CD4-positive, alpha-beta T cell treated with Interleukin-10 for 1 hour (primary cell): ENCODE measurements at places on chromosomes 7 and 10.
A peak's percentile ranks its signal among the peaks of the same experiment; 100 is the strongest.

DNA sequence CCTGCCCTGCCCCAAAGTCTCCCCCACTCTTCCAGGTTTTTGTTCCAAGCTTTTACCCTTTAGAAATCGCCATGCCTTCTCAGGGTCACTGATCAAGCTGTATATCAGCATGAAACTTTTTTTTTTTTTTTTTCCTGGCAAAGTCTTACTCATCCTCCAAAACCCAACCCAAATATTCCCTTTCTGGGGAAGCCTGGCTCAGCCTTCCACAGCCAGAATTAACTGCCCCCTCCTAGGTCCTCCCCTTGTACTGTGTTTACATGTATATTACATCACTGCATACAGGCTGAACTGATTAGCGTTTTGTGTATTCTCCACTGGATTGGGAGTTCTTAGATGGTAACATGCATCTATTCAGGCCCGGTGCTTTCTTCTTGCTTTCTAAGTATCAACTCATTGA lies 4.6 kb upstream of the NOBOX start:
- no peak for DNase-seq

- DNase-seq: no peak
Observed at GRCh38 chr10:14660831-14661230, 113.9 kb downstream of the FAM107B start.

- no peak for DNase-seq
Observed at GRCh38 chr10:133401500-133401899, 7.5 kb downstream of the MTG1 start.

DNA sequence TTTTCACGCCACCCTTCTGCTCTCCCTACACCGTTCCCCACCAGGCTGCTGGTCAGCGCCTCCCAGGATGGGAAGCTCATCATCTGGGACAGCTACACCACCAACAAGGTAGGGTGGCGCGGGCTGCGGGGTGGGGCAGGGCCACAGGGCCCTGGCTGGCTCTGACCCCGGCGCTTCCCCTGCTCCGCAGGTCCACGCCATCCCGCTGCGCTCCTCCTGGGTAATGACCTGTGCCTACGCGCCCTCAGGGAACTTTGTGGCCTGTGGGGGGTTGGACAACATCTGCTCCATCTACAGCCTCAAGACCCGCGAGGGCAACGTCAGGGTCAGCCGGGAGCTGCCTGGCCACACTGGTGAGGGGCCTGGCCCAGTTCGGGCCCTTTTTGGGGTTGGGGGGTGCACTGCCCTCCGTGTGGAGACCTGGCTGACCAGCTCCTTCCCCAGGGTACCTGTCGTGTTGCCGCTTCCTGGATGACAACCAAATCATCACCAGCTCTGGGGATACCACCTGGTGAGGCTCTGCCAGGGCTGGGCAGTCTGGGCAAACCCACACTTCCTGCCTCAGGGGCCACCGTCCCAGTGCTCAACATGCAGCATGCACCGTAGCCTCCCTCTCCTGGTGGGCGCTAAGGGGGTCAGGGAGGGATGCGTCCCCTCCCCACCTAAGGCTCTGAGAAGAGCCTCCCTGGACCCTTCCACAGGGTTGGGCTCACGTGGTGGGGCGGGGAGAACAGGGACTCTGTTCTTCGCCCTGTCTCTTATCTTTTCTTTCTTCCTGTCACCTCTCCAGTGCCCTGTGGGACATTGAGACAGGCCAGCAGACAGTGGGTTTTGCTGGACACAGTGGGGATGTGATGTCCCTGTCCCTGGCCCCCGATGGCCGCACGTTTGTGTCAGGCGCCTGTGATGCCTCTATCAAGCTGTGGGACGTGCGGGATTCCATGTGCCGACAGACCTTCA lies 4.0 kb downstream of the GNB2 start:
- peak; percentile 16 for DNase-seq

DNA sequence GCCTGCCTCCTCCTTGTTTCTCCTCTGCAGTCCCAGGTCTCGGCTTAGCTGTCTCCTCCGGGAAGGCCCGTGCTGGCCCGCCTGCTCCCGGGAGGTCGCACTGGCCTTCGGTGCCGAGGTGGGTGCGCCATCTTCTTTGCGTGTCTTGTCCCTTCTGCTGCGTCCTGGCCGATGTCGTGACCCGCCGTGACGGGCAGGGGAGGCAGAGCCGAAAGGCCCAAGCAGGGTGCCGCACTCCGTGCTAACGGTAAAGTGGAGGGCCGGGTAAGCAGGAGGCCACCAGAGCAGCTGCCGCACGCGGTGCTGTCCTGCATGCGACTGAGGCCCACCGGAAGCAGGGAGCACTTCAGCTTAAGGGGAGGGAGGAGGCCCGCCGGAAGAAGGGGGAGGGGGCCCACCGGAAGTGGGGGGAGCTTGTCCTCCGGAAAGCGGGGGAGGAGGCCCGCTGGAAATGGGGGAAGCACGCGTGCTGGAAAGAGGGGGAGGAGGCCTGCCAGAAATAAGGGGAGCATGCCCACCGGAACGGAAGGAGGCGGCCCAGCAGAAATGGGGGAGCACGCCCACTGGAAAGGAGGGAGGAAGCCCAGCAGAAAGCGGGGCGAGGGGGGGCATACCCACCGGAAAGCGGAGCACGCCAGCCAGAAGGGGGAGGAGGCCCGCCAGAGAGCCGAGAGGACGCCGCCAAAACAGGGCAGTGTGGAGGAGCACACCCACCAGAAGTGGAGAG lies 71.4 kb downstream of the PROSER2 start:
- DNase-seq: no peak

DNA sequence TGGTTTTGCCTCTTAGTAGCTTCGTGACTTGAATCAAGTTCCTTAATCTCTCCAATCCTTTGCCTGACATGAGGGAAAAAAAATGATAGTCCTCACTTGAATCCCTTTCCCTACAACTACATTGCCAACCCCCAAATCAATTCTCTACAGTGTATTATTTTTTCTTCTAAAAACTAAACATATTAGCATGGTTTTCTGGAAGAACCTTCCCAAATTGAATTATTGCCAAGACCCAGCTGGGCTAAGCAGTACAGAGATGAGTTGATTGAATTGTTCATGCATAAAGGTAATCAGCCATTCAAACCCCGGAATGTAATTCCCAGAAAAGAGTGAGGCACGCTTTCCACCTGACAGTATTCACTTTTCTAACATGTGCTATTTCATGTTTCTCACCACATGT lies 155.6 kb upstream of the AGR3 start:
- DNase-seq: no peak

DNA sequence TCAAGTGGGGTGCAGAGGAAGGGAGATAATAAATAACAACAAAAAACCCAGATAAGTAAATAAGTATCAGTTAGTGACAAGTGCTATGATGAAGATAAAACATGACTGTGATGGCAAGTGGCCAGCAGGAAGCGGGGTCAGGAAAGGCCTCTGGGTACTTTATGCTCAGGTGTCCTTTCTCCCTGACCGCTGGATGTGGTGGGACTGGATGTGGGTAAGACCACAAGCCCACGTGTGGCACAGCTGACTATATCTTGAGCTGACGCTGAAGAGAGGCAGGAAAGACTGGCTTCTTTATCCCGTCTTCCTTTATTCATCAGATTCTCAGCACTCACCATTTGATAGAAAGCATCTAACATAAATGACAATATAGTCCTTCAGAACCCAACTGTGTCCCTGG lies 87.8 kb downstream of the CREB5 start:
- DNase-seq: no peak

DNA sequence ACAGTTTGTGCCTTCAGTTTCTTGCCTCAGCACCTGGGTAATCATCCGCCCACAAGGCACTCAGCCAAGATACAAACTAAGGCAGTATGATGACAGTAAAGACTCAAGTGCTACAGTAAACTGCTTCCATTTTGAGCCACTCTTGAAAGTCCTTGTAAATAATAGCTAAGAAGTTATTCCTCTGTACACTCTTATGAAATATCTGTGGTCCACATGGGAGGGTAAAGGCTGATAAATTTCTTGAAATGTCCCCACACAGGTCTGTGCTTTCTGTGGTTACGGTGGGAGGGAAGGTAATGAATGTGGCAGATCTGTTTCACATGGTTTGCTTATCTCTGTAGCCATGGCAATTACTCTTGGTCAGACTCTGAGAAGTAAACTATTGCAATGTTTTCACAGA lies 551.0 kb upstream of the ZWINT start:
- DNase-seq: no peak

DNA sequence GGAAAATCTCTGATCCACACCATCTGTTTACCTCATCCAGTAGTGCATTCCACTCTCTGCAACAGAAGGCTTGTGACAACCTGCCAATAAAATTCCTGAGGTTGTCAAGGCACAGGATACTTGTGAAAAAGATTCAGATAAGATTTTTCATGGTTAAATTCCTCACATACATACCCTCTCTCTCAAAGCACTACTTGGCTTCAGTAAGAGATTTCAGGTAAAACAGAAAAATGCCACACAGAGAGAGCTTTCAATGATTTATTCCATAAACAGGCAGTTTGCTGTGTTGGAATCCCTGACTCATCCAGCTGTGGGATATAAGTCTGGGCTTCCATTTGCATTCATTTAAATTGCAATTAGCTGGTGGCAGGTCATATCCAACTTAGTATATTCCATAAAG lies 99.7 kb upstream of the CAV2 start:
- DNase-seq: no peak

- no peak for DNase-seq
Observed at GRCh38 chr7:100565133-100565571, 8.5 kb downstream of the SAP25 start.

- DNase-seq: no peak
Observed at GRCh38 chr10:74171625-74172024, 20.6 kb downstream of the ADK start.

DNA sequence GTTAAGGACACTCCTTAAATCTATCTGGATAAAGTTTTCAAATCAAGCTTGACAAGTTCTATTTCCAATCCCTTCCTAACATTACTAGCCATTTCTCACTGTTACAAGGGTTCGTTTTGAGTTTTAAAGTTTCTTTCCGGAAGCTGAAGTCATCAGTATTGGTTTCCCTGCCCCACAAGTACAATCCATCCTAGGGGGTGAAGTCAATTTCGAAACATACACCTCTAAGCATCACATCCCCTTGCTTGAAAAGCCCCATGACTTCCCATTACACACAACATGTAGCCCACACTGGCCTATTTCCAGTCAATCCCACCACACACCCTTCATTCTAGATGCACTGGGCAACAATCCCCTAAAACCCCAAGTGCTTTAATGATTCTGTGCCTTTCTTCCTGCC lies 13.0 kb downstream of the DPY19L1 start:
- DNase-seq: no peak

- DNase-seq: peak; percentile 40
Observed at GRCh38 chr10:14325325-14325955, 5.3 kb downstream of the FRMD4A start.

DNA sequence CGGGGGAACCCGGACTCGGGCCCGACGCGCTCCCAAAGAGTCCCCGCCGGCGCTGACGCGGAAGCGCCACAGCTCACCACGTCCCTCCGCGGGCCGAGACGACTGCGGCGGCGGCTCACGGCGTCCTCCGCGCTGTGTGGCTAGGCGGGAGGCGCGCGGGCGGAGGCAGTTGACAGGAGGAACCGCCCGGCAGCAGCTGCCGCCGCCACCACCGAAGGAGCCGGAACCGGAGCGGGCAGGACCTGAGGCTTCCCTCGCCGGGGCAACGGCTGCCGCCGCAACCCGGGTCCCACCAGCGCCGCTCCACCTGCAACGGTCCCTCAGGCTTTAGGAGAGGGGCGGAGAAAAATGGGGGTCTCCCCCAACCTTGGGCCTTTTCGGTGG lies 334 bp downstream of the ZNF800 start:
- peak; percentile 75 for DNase-seq

- no peak for DNase-seq
Observed at GRCh38 chr10:126420567-126421300, 32.5 kb upstream of the ADAM12 start.

- no peak for DNase-seq
Observed at GRCh38 chr10:118369641-118370205, 27.6 kb upstream of the FAM204A start.

GRCh38 chr7:47326808-47327207 lies 255.1 kb downstream of the TNS3 start:
- DNase-seq: no peak

DNA sequence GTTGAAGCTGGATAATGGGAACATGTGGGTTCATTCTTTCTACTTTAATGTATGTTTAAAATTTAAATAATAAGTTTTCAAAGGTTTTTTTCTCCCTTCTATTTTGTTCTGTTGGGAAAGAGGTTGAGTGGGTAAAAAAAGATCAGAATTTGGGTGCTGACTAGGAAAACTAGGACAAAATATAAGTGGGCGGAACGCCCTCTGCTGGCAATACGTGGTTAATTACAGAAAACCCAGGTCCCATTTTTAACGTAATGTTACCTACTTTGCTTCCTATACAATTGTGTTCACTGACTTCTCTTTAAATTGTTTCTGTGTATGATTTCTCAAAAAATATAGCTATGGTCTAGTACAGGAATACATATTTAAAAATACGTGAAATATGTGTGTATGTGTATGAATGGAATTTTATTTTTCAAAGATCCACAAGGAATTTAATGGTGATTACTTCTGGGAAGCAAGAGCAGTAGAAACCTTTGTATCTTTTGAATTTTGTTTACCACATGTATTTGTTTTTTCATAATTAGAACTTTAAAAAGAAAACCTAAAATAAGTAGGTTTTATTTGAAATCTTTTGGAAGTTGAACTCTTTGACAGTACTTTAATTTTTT lies 8.7 kb downstream of the ECD start:
- DNase-seq: peak; percentile 72

GRCh38 chr10:49593564-49593875 lies 16.6 kb upstream of the SLC18A3 start:
- no peak for DNase-seq

GRCh38 chr7:8418629-8419245 lies 14.7 kb upstream of the NXPH1 start:
- DNase-seq: peak; percentile 61

GRCh38 chr10:87862679-87863052 lies 667 bp downstream of the KLLN start:
- no peak for DNase-seq

DNA sequence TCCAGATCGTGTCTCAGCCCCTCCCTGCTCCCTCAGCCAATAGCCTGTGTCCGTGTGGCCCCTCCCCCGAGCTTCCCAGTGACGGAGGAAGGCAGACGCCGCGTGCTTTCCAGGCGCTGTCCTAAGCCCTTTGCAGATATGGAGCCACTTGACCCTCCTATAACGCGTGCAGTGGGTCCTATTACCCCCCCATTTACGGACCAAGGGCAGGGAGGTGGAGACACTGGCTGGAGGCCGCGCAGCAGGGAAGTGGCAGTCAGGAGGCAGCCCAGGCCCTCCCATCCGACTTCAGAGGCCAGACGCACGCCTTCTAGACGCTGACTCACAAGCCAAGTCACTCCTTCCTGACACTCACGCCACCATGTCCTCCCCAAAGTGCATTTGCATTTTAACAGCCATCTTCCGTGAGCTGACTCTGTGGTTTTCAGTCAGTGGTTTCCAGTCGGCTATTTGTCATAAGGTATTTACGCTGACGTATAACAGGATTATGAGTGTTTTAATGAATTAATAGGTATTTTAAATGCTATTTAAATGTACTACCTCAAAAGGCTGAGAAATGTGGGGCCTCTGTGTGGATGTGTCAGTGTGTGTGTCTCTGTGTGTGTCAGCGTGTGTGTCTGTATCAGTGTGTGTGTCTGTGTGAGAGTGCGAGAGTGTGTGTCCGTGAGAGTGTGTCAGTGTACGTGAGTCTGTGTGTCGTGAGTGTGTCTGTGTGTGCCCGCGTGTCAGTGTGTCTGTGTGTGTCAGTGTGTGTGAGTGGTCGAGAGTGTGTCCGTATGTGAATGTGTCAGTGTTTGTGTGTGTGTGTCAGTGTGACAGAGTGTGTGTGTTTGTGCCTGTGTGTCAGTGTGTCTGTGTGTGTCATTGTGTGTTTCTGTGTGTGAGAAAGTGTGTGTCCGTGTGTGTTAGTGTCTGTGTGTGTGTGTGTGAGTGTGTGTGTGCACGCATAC lies 92.0 kb upstream of the INSIG1 start:
- DNase-seq: peak; percentile 91

GRCh38 chr7:157979636-157980340 lies 607.8 kb downstream of the PTPRN2 start:
- DNase-seq: no peak
